ENCODE measurements at places on chromosomes 4 and X. TPM values are rescaled to one million over a fixed set of nuclear protein-coding genes. Genes with fewer than 3 reads are reported as not detected.

Gene TGIF2LX
- total RNA-seq: not detected

Gene FAM236C
- not detected for total RNA-seq

Gene KLHL8
- total RNA-seq: 175 TPM

DNA sequence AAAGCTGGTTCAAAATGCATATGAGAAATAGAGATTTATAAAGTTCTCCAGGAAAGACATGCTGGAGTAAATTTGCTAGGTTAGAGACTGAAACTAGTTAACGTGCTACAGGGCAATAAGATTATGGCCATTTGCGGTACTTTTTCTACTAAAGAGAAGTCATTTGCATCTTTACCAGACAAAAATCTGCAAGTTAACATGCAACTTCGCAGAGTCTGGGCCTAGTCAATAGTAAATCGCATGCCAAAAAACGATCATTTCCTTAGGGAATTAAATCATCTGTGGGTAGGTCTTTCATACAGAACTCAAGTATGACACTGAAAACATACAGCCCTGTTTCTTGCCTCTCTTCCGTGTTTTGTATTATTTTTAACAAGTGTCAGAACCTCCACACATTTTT is 32.8 kb upstream of the REST start:
- DNase-seq: no peak

DNA sequence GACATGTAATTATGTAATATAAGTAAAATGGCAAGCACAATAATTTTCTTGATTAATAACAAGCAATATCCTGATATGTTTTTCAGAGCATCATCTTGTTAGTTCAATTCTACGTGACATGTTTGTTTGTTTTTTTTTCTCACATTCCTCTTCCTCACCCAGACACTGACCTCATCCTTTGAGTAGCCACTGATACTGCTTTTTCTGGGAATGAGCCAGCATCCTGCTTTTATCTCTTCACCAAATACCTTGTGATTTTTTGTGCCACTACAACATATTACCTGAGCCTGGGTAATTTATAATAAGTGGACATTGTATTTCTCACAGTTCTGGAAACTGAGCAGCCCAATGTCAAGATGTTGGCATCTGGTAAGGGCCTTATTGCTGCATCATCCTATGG is 484.0 kb downstream of the NAF1 start:
- no peak for DNase-seq

DNA sequence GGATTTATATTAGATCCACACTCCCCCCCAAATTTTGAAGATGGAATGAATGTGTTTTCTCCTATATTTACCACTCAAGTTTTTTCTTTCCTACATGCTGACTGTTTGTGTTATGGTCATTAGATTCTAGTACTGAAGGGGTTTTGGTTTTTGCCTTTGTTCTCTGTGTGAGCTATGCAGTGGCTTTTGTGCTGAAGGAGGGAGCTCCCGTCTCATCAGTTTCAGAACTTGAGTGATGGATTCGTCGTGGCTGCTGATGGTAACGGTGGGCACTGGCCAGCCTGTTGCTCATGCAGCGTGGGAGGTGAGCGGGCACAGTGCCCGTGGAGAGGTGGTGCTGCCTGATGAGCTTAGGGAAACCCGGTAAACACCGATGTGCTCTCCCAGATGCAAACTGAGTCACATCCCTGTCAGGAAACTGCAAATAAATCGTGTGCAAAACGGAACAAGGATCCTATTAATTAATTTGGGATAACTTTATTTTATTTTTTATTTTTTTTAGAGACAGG is 101.5 kb downstream of the SORBS2 start:
- DNase-seq: no peak

GRCh38 chrX:66900886-66901285 is 262.0 kb upstream of the EDA2R start:
- DNase-seq: no peak

DNA sequence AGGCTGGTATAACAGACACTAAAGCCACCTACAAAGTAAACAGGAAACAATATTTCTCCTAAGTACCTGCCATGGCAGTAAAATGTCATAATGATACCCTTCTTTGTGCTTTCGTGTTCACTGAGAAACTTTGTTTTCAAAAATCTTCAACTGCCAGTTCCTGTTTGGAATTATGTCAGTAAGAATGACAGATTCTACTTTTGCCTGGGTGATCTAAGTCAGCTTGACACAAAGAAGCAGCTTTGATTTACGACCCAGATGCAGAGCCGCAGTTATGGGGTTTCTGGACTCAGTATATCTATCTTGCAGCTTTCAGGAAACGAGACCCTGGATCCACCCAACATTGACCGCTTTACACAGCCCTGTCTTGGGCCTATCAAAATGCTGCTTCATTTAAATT is 71.2 kb downstream of the SNX25 start:
- DNase-seq: no peak

DNA sequence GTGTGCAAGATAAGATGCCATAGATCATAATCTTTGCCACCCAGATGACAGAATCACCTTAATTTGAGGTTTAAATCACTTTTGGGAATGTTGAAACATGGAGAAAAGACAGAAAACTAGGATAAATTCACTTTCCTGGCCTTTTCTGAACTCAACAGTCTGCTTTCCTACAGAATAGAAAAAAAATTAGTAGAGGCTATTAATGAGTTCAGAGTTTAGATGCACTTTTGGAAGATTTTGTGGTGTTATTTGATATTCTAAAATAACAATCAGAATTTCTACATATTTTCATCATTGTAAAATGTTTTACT is 195.9 kb downstream of the CAMK2D start:
- no peak for DNase-seq

Data from occipital lobe (tissue), 3 donors.